ENCODE measurements at places on chromosomes 1 and 21.

GRCh38 chr1:10671622-10672342, 124.7 kb downstream of the CASZ1 start:
- DNase-seq: no peak

- no peak for DNase-seq
Measured at GRCh38 chr21:21481239-21481638, 483.0 kb downstream of the NCAM2 start.

GRCh38 chr1:20469406-20470076, 16.5 kb downstream of the CAMK2N1 start:
- DNase-seq: no peak

DNA sequence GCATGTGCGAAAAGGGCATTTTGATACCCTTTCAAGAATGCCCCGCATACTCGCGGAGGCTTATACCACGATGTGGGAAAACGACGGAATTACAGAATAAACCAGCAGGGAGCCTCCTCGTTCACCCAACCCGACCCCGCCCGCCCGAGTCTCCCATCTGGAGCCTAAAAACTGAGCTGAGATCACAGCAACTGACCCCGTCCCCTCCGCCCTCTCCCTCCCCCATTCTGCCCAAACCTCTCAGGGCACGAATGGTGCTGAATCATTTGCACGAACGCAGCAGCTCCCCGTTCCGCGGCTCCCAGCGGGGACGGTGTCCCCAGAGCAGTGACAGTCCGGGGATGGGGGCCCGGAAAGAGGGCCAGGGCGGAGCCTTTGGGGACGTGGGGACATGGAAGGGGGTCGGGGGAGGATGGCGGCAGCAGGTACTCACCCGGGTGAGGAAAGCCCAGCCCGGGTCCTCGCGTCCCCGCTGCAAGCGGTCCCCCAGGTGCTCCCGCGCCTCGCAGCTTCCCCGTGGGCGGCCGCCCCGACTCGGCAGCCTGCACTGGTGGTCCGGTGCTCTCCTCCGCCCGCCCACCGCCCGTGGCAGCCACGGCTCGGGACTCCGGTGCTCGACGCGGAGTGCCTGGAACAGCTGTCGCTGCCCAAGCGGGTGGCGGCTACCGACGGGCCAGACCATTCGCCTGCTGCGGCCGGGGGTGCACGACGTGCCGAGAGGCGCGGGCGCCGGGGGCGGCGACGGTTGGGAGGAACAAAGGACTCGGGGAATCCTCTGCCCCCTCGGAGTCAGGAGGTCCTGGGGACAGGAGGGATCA, at the start of gene TTLL7:
TTLL7 (minus strand) TSS at position 635 of the 818 bp plus-strand sequence. CDS start 46,921 bp downstream, outside the sequence.
- DNase-seq: peak; percentile 63

DNA sequence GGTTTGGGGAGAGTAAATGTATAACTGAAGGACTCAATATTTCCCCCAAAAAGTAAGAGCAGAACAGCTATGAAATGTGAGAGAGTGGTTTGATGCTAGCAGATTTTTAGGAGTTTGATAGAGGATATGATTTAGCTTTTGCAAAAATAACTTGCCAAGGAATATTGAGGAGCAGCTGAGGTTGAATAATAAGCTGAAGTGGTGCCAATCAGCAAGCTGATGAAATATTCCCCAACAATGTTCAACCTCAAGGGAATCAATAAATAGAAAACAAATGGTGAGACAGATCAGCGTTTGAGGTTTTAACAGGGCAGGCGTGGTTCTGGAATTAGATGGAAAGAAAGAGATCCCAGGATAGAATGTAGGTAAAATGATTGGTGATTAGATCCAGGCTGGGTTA, 413.4 kb upstream of the ADAMTS5 start:
- no peak for DNase-seq

DNA sequence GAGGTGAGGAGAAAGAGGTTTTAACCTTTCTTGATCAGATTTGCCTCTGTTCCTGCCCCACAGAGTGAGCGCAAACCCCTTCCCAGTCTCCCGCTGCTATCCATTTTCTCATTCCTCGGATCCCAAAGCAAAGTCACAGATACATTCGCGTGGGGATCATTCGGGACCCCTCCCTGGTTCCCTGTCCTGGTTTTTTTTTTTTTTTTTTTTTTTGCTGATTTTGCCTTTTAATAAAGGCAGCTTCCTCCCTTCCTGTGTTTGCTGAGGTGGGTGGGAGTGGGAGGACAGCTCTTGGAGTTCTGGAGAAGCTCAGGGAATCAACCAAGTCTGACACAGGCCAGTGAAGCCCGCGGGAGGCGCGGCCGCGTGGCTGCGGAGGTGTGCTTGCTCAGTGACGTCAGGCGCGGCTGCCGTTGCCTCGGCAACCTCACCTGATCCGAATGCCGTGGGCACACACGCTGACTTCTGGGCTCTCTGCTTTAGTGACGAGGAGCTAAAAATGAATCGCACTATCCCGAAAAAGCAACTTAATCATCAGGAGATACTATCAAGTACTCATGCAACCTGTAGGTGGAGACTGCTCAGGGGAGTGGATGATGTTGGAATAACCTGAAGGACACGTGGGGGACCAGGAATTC, 106.4 kb downstream of the TBX19 start:
- peak; percentile 62 for DNase-seq

- no peak for DNase-seq
Measured at GRCh38 chr1:17228619-17229018, 20.3 kb upstream of the PADI3 start.

- DNase-seq: no peak
Measured at GRCh38 chr1:223041481-223041880, 101.6 kb downstream of the TLR5 start.

DNA sequence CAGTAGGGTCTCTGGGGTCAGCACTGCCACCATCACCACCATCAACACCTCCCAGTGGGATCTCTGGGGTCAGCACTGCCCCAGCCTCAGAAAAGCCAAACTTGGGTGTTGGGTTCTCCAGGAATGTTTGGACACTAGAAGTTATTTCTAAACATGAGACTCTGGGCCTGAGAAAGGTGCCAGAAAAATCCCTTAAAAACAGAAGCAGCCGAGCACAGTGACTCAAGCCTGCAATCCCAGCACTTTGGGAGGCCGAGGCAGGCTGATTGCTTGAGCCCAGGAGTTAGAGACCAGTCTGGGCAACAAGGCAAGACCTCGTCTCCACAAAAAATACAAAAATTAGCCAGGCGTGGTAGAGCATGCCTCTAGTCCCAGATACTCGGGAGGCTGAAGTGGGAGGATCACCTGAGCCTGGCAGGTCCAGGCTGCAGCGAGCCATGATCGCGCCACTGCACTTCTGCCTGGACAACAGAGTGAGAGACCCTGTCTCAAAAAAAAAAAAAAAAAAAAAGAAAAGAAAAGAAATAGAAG, 470 bp downstream of the PTAFR start:
- no peak for DNase-seq

- DNase-seq: no peak
Measured at GRCh38 chr1:151474745-151475144, 15.5 kb upstream of the POGZ start.

GRCh38 chr1:116062201-116062600, 49.0 kb upstream of the MAB21L3 start:
- no peak for DNase-seq

DNA sequence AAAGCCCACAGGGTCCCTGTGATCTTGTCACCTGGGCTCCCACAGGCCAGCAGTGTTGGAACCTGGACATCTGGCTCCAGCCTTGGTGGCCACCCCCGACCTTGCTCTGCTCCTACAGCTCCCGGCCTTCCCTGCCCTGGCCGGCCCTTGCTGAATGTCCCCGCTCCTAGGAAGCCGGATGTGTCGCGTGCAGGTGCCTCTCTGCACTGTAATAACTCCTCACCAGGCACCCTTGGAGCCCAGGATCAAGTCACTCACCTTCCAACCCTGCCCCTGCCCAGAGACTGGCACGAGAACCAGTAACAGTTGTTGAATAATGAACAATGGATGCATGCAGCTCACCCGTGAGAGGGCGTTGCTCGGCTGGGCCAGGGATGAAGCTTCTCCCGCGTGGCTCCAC, 12.1 kb downstream of the PDE9A start:
- DNase-seq: no peak

GRCh38 chr1:204446413-204447111, 34.9 kb upstream of the PPP1R15B start:
- DNase-seq: peak; percentile 63

- no peak for DNase-seq
Measured at GRCh38 chr1:211259638-211260126, 516 bp downstream of the RCOR3 start.

GRCh38 chr1:54774820-54775498, 10.6 kb upstream of the PARS2 start:
- no peak for DNase-seq

GRCh38 chr1:246638941-246639655, 72.8 kb downstream of the CNST start:
- DNase-seq: no peak

DNA sequence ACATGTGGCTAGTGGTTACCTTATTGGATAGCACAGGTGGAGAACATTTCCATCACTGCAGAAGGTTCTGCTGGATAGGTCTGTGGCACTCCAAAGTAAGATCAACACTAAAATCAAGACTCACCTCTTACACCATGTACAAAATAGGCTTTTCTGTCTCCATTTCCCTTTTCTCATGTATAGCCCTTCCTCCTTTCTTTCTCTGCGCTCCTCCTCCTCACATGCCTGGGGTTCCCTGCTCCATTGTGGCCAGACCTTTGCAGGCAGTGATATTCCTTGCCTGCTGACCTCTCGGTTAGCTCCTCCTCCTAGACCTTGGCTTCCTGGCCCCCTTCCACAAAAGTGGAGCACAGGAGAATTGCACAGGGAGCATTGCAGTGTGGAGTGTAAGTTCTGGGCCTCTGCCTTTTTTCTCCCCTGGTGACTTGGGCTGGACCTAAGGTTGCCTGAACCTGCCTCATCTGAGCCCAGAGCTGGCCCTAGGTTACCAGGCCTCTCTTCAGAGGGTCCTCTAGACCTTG, 33.2 kb upstream of the RBM15 start:
- no peak for DNase-seq

DNA sequence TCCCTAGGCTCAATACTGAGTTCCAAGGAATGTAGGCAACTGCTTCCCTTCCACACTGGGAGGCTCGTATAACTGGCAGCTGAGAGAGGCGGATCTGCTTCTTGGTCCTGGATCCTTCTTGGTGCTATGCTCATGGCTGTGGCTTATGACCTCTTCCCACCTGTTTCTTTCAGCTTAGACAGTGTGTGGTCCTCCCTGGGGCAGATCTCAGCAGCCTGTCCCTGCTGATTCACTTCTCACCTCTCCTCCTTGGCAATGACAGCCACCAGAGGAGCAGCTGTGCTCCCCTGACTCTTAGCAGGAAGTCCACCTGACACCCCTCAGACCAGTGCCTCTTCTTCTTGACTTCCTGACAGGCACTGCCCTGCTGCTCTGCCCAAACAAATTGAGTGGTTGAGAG, 75.1 kb upstream of the PTGFRN start:
- no peak for DNase-seq

GRCh38 chr21:14686466-14687267, 140.6 kb upstream of the SAMSN1 start:
- no peak for DNase-seq

- DNase-seq: no peak
Measured at GRCh38 chr1:14426854-14427253, 171.6 kb upstream of the KAZN start.

DNA sequence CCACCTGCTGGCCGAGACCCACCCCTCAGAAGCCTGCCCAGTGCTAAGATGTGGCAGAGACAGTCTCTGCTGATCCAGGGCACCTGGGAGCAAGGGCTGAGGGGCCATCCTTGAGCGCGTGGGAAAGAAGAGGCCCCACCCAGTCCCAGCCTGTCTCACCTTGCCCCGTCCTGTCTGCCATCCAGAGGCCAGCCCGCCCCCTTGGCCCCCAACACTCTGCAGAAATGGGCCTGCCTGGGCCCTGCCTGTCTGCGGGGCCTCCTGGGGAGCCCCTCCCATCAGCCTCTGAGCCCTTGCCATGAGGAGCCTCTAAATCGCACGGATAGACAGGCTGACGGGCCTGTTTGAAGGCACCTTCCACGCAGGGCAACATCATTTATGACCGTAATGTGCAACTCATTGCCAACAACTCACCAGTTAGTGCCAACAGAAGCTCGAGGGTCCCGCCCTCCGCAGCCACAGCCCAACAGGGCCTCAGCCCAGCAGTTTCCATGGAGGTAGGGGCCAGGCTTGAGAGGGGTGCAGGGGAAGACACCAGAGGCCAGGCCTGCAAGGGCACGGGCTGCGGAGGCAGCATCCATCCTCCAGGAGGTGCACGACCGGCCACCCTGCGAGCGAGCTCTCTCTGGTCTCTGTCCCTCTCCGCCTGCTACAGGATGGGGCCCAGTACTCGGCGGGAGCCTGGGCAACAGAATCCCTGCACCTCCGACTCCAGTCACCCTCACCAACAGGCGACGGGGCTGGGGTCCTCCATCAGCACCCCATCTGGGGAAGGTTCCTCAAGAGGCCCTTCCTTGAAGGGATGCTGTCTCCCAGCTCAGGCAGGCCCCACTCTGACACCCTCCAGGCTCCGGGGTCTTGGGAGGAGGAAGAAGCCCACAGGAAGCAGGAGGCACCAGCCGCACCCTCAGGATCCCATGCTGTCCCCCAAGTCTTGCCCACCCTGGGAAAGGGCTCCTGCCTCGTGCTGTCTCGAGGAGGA, 78.0 kb downstream of the MEGF6 start:
- DNase-seq: no peak

GRCh38 chr1:224289396-224289795, 40.6 kb downstream of the NVL start:
- no peak for DNase-seq

GRCh38 chr21:23951251-23951650, 1656.0 kb downstream of the MRPL39 start:
- no peak for DNase-seq

DNA sequence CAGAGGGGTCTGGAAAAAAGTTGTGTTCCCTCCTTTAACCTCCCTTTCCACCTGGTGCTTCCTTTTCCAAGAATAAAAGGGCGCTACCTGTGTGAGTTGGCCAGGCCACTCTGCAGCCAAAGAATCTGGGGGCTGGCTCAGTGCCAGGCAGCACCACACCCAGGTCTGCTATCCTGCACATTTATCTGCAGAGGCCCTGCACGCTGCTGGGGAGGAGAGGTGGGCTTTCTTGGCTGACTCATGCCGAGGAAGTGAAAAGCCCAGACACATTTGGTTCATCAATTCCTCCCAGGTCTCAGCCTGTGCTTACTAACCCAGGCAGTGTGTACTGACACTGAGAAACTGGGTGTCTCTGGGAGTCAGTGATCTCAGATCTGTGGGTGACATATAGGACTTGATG, 79.8 kb upstream of the F3 start:
- DNase-seq: no peak

DNA sequence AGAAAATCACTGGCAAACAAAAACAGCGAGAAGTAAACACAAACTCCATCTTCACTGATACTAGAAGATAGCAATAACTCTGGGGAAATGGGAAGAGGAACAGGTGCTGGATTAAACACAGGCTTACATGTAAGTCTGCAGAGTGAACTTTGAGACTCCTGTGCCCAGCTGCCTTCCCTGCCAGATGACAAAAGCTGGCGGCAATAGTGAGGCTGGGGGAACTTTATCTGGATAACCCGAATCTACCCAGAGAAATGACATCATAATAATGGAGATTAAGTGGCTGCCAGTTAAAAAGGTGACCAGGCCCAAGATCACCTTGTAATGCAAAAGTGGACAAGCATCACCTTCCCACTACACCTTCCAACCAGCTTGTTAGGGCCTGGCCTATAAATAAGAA, 184.5 kb downstream of the CHRM3 start:
- DNase-seq: no peak

All from activated T-helper 2 cell treated with anti-CD3 and anti-CD28 coated beads, Interferon-gamma antibody, Interleukin-2, Interleukin-4, amounts not matched to agents 10 μg/mL and 5 μg/mL and 100 μg/mL, durations not matched to agents 14 hours and 24 hours and 36 hours (primary cell).